ENCODE measurements at places on chromosomes 1 and 21.
A peak's percentile ranks its signal among the peaks of the same experiment; 100 is the strongest.

DNA sequence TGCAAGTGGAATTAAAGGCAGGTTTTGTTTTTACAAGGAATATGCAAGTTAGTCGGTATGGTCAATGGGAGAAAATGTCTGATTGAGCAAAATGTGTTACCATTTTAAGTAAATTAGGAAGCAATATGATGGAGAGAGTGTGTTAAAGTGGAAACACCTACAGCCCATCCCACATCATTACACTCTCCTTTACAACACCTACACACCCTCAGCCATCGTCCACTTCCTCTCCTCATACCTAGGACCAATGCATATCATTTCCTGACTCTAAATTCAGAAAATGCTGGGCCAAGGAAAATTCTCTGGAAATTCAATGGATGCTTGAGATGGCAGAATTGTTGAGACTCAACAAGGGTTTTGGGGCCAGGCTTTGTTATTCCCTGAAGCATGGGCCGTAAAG, 16.4 kb upstream of the CCDC190 start:
- no peak for DNase-seq

- no peak for DNase-seq
Measured at GRCh38 chr1:88509379-88509778, 174.7 kb upstream of the PKN2 start.

DNA sequence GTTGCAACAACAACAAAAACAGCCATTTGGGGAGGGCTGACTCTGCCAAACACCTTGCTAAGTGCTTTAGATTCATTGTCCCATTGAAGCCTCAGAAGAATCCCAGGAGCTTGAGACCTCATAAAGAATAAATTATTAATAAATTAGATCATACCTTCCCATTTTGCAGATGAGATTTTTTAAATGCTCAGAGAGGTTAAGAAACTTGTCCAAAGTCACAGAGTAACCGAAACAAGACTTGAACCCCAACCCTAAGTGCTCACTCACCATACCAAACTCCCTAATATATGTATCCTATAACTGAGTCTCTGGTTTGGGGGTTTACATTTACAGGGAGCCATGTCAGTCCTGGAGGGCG, 3.6 kb downstream of the CRYBG2 start:
- peak; percentile 11 for DNase-seq

DNA sequence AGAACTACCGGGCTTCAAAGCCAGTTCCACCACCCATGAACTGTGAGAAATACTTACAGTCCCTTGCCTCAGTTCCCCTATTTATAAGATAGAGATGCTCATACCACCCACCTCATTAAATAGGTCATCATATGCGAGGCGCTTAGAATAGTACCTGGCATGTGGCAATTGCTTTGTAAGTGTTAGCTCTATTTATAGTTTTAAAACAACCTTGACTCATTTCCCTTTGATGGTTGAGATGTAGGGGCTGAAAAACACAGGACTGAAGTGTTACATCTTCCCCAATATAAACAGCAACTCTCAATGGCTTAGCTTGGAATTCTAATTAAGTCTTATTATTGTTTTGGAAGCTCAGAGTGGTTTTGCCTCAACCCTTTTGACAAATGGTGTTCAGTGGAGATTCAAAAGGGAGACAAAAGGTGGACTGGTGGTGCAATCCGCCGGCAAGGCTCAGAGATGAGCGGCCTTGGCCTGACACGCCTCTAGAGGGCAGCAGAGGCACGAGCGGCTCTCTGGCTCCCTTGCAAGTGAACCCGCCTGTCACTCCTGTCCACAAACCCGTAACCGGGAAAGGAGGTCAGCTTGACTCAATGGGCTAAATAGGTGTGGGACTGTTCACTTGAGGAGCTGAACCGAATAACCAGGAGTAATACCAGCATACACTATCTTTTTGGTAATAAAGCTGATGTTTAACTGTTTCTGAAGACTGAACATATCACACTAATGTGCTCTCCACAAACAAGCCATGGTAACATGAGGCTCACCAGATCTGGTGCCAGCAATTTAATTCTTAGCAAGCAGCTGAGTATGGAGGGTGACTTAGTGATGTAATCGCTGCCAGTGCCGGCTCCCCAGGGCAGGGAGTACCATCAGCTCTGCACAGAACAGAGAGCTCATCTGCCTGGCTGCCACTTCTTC, 19.5 kb upstream of the SMYD2 start:
- DNase-seq, result peak; percentile 84

- DNase-seq, result no peak
Measured at GRCh38 chr1:87880764-87881163, 552.1 kb downstream of the LMO4 start.

- DNase-seq, result no peak
Measured at GRCh38 chr1:84672080-84672854, 18.0 kb downstream of the SSX2IP start.

- DNase-seq, result no peak
Measured at GRCh38 chr1:29990304-29990703, 733.1 kb downstream of the MATN1 start.

DNA sequence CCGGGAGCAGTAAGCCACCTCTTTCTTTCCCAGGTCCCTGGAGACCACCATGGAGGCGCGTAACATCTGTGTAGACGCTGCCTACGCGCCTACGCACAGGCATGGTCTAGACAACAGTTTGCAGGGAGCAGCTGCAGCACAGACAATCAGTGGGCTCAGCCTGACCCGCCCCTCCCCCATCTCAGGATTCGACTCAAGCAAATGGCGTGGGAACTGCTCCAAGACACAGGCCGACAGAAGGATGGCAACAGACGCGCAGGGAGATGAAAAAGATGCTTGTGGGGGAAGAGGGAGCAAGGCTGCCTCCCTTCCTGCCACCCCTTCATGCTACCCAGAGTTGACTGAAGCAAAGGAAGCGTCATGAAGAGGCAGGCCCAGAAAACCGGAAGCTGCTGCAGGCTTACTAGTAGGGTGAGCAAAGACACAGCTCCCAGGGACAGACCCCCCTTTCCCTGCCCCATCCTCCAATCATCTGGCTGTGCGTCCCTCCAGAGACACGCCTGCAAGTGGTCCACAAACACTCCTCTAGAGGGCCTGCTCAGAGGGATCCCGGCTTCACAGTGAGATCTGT, 19.5 kb downstream of the STK40 start:
- DNase-seq, result no peak

DNA sequence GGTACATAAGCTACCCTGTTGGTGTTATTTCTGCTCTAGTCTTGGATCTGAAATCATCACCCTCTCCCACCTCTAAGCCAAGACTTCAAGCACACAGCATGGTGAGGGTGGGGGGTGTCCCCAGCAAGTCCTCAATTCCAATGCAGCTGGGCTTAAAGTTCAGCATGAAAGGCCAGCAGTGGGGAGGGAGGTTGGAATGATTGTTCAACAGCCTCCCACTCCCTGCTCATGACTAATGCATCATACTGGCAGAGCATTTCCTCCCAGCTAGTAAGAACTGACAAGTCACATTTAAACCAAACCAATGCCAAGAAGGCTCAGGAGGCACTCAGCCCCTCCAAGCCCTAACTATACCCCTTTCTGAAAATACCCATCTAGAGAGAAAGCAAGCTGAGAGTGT, 50.1 kb downstream of the TIAM1 start:
- DNase-seq, result no peak

DNA sequence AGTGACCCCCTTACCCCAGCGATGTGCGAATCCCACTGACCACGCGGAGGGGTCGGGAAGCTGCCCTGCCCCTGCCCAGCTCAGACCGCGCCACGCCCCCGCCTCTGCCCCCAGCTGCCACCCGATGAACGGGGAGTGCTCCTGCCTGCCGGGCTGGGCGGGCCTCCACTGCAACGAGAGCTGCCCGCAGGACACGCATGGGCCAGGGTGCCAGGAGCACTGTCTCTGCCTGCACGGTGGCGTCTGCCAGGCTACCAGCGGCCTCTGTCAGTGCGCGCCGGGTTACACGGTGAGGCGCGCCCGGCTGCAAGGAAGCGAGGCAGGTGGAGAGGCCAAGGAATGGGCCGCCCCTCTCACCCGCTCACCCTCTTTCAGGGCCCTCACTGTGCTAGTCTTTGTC, 11.9 kb upstream of the LRRC71 start:
- no peak for DNase-seq

- no peak for DNase-seq
Measured at GRCh38 chr1:77888781-77889642, 588 bp downstream of the NEXN start.

DNA sequence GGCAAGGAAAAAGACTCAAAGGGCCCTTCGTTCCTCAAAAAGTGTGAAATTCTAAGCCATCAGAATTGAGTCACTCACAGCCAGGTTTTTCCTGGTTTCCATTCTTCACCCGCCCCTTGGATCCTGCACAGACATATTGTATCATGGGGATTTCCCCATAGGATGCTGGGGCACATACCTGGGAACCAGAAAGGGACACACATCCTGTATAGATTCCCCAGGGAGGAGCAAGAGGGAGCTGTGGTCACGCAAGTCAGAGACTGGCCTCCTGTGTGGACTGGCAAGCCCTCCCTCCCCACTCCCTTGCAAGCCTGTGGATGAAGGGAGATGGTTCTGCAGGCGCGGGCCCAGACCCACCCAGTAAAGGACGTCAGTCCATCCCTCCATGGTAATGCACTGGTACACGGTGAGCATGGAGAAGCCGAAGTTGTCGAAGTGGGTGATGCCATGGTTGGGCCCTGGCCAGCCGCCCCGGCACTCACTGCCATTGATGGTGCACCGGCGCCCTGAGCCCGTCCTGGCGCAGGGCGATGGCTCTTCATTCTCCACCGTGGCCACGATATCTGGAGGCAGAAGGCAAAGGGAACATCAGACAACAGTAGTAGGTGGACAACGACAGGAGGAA, 23.2 kb downstream of the CACNA1S start:
- DNase-seq, result no peak

GRCh38 chr1:207883660-207884250, 27.2 kb downstream of the CD34 start:
- no peak for DNase-seq

DNA sequence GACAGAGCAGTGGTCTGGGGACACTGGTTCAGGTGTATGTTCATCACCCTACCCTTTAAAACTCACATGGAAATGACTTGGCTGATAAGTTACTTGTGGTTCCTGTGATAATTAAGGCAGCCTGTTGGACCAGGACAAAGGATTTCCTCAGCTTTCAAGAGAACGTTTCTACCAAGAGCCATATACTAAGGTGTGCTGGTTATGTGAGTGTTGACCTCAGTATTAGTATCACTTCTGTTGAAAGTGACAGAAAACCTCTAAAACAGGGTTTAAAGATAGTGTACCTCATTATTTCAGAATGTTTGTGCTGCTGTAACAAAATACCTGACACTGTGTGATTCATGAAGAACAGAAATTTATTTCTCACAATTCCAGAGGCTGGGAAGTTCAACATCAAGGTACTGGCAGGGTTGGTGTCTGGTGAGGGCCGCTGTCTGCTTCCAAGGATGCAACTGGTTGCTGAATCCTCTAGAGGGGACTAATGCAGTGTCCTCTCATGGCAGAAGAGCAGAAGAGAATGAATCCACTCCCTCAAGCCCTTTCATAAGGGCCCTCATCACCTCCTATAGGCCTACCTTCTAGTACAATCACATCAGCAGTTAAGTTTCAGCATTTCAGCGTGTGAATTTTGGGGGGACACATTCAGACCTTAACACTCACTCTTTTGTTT, 54.9 kb downstream of the UCK2 start:
- no peak for DNase-seq

GRCh38 chr1:212315184-212315583, 30.0 kb downstream of the PPP2R5A start:
- no peak for DNase-seq

DNA sequence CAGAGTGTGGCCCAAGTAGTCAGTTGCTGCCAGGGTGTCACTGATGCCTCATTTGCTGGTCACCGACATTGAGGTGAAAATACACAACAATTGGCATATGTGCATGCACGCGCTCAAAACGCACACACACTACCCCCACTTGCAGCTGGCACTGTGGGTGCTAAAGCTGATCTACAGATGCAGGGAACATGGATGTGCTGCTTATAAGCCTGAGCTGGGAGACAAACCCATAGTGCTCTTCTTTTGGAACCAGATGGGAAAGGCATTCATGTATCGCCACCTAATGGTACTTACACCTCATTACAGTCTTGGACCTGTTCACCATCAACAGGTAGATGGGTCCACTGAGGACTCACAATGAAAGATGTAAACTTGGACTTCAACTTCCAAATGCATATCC, 70.3 kb upstream of the CAMK1G start:
- peak; percentile 18 for DNase-seq

GRCh38 chr1:104702731-104703130, 953.0 kb downstream of the AMY1C start:
- DNase-seq, result no peak

DNA sequence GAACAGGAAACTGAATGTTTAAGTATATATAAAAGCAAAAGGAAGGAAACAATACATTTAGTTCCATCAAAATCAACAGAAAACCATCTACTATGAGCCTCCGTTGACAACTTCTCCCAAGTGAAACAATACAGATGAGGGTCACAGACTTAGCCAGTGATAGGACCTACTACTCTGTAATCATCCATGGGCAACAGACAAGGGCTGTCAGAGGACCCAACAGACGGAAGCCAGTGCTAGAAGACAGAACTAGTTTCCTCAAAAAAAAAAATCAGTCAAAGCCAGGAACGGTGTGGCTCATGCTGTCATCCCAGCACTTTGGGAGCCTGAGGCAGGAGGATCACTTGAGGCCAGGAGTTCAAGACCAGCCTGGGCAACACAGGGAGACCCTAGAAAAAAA, 20.6 kb downstream of the RERE start:
- DNase-seq, result no peak

- no peak for DNase-seq
Measured at GRCh38 chr1:201686714-201687455, 142.1 kb upstream of the IPO9 start.

DNA sequence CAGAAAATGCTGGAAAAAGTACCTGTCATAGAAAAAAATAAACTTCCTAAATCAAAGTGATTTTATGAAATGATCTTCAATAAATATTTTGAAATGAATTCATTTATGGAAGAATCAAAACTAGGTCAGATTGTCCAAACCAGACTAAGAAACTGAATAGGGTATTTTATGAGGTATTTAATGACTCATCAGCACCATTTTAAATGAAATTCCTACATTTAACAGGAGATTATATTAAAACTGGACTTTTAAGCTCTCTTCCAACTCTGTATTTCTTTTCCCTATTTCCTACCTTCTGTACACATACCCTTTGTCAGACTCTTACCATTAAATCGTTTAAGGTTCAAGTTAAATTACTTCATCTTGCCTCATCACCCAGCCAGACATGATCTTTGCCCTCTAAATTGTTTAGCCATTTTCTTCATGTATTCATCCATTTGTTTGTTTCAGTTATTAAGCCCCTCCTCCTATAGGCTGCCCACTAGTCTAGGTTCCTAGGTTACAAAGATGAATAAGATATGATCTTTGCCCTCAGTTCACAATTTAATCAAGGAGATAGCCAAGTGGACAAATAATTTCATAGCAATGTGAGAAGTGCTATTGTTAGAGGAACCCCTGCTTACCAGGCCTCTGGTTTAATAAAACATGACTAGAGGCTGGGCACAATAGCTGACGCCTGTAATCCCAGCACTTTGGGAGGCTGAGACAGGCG, 25.0 kb downstream of the TATDN3 start:
- peak; percentile 30 for DNase-seq

- no peak for DNase-seq
Measured at GRCh38 chr1:14848625-14849024, 250.1 kb downstream of the KAZN start.

- DNase-seq, result peak; percentile 71
Measured at GRCh38 chr1:32538887-32539583, at the start of gene ZBTB8A. TSS of gene ZBTB8A (plus strand) at chr1:32539427. CDS start at chr1:32592932, 53,505 bp downstream.

- no peak for DNase-seq
Measured at GRCh38 chr1:147491098-147491497, 50.2 kb upstream of the BCL9 start.
